Memory B cell (primary cell): ENCODE measurements at places on chromosomes 3 and 15.

GRCh38 chr3:188589071-188589470 lies 435.1 kb downstream of the LPP start:
- no peak for DNase-seq

DNA sequence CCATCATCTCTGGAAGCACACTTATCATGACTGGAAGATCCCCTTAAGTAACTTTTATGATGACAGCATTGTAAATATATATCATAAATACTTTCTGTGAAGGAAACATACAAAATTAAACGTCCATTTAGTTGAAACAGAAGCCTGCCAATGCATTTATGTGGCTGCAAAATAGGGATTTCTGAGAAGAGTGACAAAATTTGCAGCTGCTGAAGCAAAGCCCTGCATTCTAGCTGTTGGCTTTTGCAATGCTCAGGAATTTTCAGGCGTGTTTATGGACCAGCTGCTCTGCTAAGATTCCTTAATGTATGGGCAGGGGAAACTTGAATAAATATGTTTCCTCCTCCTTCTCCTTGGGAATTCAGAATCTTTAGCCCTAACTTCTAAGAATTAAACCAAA lies 137.3 kb downstream of the CACNA2D3 start:
- DNase-seq: no peak

- no peak for DNase-seq
These were observed 80.1 kb upstream of the HERC1 start for GRCh38 chr15:63913786-63914315.

- no peak for DNase-seq
These were observed 6.8 kb downstream of the ANXA2 start for GRCh38 chr15:60390871-60391501.

GRCh38 chr3:197394464-197395321 lies 96.3 kb upstream of the DLG1 start:
- no peak for DNase-seq

- no peak for DNase-seq
These were observed 19.2 kb upstream of the CPOX start for GRCh38 chr3:98612587-98612986.

DNA sequence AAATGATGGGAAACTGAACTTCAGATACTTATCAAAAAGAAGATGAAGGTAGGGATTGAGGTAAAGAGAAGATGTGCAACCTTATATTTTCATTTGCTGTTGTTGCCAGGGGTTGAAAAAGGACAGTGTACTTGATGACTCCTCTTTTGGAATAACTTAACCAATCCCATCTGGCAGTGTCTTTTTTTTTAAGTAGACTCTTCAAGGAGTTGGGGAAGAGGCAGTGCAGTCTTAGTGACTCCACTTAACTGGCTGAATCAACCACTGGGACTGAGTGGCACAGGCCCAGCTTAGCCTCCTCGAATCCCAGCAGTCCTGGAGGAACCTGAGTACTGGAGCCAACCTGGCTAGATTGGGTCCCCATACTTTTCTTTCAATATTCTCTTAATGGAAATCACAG lies 27.3 kb upstream of the FILIP1L start:
- DNase-seq: no peak

DNA sequence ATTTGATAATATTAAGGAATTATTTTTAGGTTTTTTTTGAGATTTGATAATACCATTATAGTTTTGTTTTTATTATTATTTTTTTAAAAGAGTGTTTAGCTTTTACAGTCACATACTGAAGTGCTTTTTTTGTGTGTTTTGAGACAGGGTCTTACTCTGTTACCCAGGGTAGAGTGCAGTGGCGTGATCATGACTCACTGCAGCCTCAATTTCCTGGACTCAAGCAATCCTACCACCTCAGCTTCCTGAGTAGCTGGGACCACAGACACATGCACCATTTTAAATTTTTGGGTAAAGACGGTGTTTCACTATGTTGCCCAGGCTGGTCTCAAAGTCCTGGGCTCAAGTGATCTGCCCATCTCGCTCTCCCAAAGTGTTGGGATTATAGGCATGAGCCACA lies 73.0 kb downstream of the SUMF1 start:
- no peak for DNase-seq

- DNase-seq: no peak
These were observed 668.5 kb downstream of the PLOD2 start for GRCh38 chr3:145492456-145492855.
